ENCODE measurements at places on chromosomes 7 and 10. TPM values are rescaled to one million over a fixed set of nuclear protein-coding genes. Genes with fewer than 3 reads are reported as not detected.

Gene SORCS1
- 3.6 TPM for total RNA-seq

Gene ZPBP
- 0.14 TPM for total RNA-seq

Gene MSMB
- 1.1 TPM for total RNA-seq

Gene SNCG
- total RNA-seq = 27.5 TPM

Gene PIK3AP1
- total RNA-seq = 8.1 TPM

DNA sequence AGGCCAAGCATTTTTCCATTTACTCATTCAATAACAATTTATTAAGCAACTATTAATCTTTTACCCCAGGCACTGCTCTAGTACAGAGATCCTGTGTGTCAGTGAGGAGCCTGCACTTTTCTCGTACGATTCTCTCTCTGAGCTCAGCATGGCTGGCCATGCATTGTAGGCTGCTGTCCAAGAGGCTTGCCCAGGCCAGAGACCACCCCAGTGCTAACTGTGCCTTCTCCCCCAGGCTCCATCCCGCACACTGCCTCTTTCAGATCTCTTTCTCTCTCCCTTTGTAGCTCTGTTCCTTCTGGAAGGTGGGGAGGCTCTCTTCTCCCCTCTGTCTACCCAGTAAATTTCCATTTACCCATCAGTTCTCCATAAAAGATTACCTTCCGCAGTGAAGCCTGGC lies 101.0 kb upstream of the IKZF1 start:
- peaks cover 70% of the 10 kb centered on the region for H3K4me1 ChIP-seq
- no peak overlapping the region for H3K27ac ChIP-seq
- H3K36me3 ChIP-seq = no peaks in the 10 kb centered on the region

- H3K27me3 ChIP-seq = no peaks in the 10 kb centered on the region
- DNase-seq = no peak
- H3K27ac ChIP-seq = no peak overlapping the region
Observed at GRCh38 chr7:111775206-111775605, 212.9 kb upstream of the IMMP2L start.

DNA sequence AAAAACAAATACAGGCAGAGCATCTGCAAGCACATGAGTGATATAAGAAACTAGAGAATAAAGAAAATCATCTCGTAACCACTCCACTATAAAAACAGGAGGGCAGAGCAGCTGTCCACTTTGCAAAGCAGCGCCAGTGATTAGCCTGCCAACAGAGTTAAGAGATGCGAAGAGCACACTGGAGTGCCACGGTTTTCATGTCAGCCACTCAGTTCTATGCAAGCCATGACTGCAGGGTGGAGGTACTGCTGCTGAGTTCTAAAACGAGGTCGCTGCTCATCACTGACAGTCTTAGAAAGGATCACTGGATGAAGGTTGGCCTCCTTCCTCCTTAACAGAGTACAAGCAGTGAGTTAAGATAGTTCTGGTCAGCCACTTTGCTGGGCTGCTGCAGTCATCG lies 58.5 kb downstream of the FGFR2 start:
- H3K36me3 ChIP-seq = no peaks in the 10 kb centered on the region
- no peak for DNase-seq
- no peak overlapping the region for H3K27ac ChIP-seq

- no peak overlapping the region for H3K4me3 ChIP-seq
- no peaks in the 10 kb centered on the region for H3K36me3 ChIP-seq
Observed at GRCh38 chr10:117801691-117802090, 245.1 kb downstream of the RAB11FIP2 start.

- H3K4me1 ChIP-seq = no peaks in the 10 kb centered on the region
- H3K27me3 ChIP-seq = no peaks in the 10 kb centered on the region
- no peak overlapping the region for H3K27ac ChIP-seq
- no peak for DNase-seq
- no peaks in the 10 kb centered on the region for H3K36me3 ChIP-seq
Observed at GRCh38 chr10:32210306-32211045, 136.5 kb downstream of the EPC1 start.

- H3K4me1 ChIP-seq = no peaks in the 10 kb centered on the region
- H3K27ac ChIP-seq = no peak overlapping the region
- H3K36me3 ChIP-seq = no peaks in the 10 kb centered on the region
- no peak overlapping the region for H3K4me3 ChIP-seq
- no peak for DNase-seq
Observed at GRCh38 chr10:75773231-75773780, 341.9 kb downstream of the LRMDA start.

DNA sequence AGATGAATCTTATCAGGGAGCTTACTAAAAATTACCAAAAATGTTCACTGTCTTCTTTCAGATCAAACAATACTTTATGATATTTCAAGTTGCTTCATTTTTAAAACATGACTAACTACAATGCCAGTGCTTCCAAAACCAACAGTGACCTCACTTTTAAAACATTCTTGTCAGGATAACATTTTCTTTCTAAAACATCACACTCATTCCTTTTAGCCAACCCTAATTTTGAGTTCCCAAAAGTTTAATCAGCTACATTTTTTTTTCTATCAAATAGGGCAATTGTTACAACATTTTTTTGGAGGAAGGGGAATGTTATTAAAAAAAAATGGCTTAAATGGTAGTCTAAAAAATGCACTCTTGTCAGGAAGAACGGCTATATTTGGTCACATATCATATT lies 37.3 kb downstream of the RTKN2 start:
- H3K27me3 ChIP-seq = no peaks in the 10 kb centered on the region
- peaks cover 11% of the 10 kb centered on the region for H3K4me1 ChIP-seq
- DNase-seq = no peak
- no peak overlapping the region for H3K27ac ChIP-seq
- peaks cover under 1% of the 10 kb centered on the region for H3K36me3 ChIP-seq
- H3K4me3 ChIP-seq = no peak overlapping the region

- H3K27me3 ChIP-seq = no peaks in the 10 kb centered on the region
- no peaks in the 10 kb centered on the region for H3K36me3 ChIP-seq
- no peak overlapping the region for H3K27ac ChIP-seq
- no peaks in the 10 kb centered on the region for H3K4me1 ChIP-seq
Observed at GRCh38 chr7:37040330-37040729, 316.0 kb upstream of the AOAH start.

DNA sequence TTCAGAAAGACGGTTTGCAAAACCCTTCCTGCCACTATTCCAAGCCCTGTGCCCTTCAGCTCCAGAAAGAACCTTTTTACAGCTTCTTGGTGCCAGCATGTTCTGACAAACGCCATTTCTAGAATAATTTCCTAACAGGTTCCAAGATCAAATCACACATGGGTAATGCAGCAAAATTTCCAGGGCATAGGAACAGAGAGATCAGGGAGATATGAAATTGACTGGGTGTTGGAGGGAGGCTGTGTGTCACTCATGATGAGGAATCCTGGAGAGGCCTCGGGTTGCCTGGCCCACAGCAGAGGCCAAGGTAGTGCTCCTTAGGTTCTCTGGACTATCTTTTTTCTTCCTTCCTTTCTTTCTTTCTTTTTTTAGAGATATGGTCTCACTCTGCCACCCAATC lies 29.5 kb downstream of the RAB19 start:
- H3K36me3 ChIP-seq = no peaks in the 10 kb centered on the region
- no peak overlapping the region for H3K4me3 ChIP-seq
- DNase-seq = no peak
- H3K27ac ChIP-seq = no peak overlapping the region

- H3K27ac ChIP-seq = no peak overlapping the region
- no peak for DNase-seq
- no peaks in the 10 kb centered on the region for H3K27me3 ChIP-seq
Observed at GRCh38 chr7:18177815-18178660, 150.4 kb upstream of the PRPS1L1 start.

- H3K4me3 ChIP-seq = no peak overlapping the region
- no peak overlapping the region for H3K27ac ChIP-seq
- no peaks in the 10 kb centered on the region for H3K27me3 ChIP-seq
- no peaks in the 10 kb centered on the region for H3K36me3 ChIP-seq
Observed at GRCh38 chr10:88041243-88042159, 178.1 kb downstream of the PTEN start.

DNA sequence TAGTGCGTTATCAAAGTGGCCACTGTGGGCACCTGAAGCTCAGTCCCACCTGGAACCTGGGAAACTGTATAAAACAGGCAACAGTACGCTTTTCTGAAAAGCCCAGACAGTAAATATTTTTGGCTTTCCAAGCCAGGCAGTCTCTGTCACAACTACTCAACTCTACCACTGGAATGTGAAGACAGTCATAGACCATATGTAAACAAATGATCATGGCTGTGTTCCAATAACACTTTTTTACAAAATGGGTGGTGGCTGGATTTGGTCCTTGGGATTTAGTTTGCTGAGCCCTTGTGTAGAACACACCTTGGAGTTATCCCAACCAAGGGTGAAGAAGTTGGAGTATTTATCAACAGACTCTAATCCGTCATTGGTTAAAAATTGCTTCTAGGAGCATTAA lies 259.9 kb downstream of the SKIDA1 start:
- no peak overlapping the region for H3K27ac ChIP-seq
- DNase-seq = no peak
- no peaks in the 10 kb centered on the region for H3K36me3 ChIP-seq
- H3K4me3 ChIP-seq = no peak overlapping the region

DNA sequence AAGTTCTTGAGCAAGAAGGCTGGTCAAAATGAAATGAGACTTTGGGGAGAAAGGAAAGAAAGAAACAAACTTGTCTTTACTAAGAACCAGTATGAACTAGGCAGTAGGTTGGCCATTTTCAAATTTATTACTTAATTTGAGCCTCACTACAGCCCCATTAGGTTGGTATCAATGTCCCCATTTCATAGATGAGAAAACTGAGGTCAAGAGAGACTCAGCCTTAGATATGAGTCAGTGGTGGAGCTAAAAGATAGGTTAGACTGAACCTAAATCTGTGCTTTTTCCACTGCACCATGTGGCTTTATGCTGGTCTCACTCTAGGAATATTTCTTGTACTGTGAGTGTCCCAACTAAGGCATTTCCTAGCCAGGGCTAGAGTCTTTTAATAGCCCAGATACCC lies 8.8 kb downstream of the ZNF503 start:
- no peaks in the 10 kb centered on the region for H3K4me1 ChIP-seq
- DNase-seq = no peak
- H3K4me3 ChIP-seq = no peak overlapping the region
- H3K27me3 ChIP-seq = peaks cover 37% of the 10 kb centered on the region
- H3K36me3 ChIP-seq = no peaks in the 10 kb centered on the region

- no peak overlapping the region for H3K4me3 ChIP-seq
- no peak for DNase-seq
- no peaks in the 10 kb centered on the region for H3K27me3 ChIP-seq
- H3K36me3 ChIP-seq = peaks cover 59% of the 10 kb centered on the region
- no peaks in the 10 kb centered on the region for H3K4me1 ChIP-seq
Observed at GRCh38 chr10:6504296-6504695, 75.8 kb downstream of the PRKCQ start.

DNA sequence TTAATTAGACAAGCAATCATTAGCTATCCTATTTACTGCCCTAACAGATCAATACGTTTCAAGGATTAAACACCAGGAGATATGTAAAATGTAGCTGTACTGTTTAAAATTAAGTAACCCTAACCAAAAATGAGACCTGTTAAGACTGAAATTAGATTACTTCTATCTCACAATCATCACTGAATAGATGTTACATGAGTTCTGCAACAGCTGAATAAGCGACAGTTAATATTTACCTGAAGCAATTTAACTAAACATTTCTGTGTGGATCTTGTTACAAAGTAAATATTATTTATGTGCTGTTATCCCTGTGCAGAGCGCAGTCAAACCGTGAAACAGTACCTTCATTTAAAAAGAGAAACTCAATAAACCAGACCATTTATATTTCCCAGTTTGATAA lies 122.5 kb downstream of the RELN start:
- no peaks in the 10 kb centered on the region for H3K27me3 ChIP-seq
- no peak for DNase-seq
- no peak overlapping the region for H3K4me3 ChIP-seq
- H3K4me1 ChIP-seq = no peaks in the 10 kb centered on the region

GRCh38 chr10:114022766-114023597 lies 20.7 kb upstream of the ADRB1 start:
- H3K27ac ChIP-seq = no peak overlapping the region
- no peak for DNase-seq
- peaks cover 14% of the 10 kb centered on the region for H3K4me1 ChIP-seq
- no peaks in the 10 kb centered on the region for H3K36me3 ChIP-seq
- no peaks in the 10 kb centered on the region for H3K27me3 ChIP-seq

- H3K27me3 ChIP-seq = no peaks in the 10 kb centered on the region
- peak overlapping the region; percentile 24 for H3K4me3 ChIP-seq
- H3K27ac ChIP-seq = peak overlapping the region; percentile 78
- H3K4me1 ChIP-seq = peaks cover 11% of the 10 kb centered on the region
- DNase-seq = no peak
- H3K36me3 ChIP-seq = no peaks in the 10 kb centered on the region
Observed at GRCh38 chr7:30321089-30321881, 36.9 kb downstream of the ZNRF2 start.

GRCh38 chr7:133746305-133746704 lies 380.8 kb upstream of the LRGUK start:
- no peaks in the 10 kb centered on the region for H3K36me3 ChIP-seq
- no peak overlapping the region for H3K4me3 ChIP-seq
- no peaks in the 10 kb centered on the region for H3K4me1 ChIP-seq
- no peaks in the 10 kb centered on the region for H3K27me3 ChIP-seq
- no peak for DNase-seq

DNA sequence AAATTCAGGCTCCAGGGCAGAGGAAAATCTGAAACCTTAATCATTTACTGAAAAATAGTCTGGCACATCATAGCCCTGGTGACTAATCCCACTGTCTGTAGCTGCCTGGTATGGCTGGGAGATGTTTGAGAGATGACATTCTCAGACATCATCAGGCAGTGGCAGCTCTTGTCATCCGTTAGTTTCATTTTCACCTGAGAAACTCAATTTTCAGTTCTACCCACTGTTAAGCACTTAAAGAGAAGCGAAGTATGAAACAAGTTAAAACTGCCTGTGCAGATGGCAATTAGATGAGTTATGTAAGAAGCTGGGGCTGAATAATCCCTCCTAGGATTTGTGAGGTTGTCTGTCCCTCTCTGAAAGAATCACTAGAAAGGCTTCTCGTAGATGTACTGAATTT lies 150.2 kb downstream of the NSUN6 start:
- H3K4me3 ChIP-seq = no peak overlapping the region
- no peak for DNase-seq
- H3K27ac ChIP-seq = no peak overlapping the region
- no peaks in the 10 kb centered on the region for H3K4me1 ChIP-seq

DNA sequence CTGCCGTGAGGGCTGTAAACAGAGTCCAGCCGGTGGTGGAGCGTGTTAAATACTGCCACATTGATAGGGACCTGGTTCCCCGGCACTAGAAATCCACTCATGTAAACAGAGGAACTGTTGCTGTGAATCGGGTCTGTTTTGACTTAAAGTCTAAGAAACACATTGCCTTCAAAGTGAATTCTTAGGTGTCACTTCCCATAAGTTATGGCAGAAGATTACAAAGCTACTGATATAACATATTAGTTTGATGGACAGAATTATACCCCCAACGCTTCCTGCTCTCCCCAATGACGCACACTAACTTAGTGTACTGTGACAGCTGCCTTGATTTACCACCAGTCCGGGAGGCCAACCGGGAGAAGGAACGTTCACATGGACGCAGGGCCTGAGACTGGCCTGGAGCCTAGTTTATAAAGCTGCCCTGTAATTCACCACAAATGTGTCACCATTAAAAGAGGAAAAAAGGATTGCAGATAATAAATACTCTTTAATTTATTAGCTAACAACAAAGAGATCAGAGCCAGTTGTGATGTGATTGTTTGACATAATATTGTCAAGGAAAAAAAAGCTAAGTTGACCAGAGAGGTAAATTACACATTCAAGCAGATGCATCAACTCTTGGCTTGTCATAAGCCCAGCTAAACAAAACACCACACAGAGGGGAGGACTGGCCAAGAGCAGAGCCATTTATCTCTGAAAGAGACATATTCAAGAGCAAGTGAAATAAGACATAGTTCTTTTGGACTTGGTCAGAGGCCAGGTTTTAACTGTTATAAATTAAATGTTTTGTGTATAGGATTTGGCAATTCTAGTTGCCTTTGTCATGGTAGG lies 820.6 kb downstream of the LRMDA start:
- H3K36me3 ChIP-seq = no peaks in the 10 kb centered on the region
- no peaks in the 10 kb centered on the region for H3K4me1 ChIP-seq
- DNase-seq = no peak
- no peaks in the 10 kb centered on the region for H3K27me3 ChIP-seq
